ENCODE measurements at places on chromosomes 6 and 20.

- DNase-seq = no peak
Observed at GRCh38 chr6:156822747-156823206, 45.6 kb downstream of the ARID1B start.

DNA sequence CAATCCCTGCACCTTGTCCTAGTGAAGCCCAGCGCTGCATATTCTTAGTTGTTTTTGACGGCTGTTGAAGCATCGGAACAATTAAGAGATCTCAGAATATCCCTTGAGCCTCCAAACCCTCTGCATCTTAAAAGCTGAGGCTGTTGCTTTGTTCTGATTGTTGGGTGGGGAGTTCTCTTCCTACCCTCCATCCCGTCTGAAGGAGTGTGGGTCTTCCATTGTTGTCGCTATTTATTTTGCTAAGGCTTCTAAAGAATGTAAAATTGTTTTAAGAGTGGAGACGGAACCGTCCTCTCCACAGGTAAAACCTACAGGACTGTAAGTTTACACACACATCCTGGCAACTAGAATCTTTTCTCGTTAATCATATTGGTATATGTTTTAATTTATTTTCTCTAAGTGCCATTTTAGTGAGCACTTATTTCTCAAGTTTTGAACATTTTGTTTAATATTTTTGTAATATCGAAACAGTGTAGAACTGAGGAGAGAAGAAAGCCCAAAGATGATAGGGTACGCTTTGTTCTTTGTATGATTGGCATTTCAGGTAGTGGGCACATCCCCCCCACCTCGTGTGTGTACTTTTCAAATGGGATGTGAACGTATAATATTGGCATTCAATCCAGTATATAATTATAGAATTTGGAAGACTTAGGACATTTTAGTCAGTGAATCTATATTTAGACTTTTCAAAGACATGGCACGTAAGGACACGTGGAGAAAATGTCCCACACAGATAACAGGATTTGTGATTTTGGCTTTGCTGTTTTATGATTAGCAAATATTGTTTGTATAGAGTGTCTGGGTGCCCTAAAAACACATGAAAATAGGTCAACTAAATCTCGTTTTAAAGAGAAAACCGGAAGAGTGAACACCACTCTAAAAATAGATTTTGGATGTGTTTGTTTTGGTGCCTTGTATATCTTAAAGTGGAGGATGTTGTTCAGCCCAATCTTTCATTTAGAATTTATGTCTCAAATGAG lies 1.3 kb downstream of the RNF146 start:
- no peak for DNase-seq

DNA sequence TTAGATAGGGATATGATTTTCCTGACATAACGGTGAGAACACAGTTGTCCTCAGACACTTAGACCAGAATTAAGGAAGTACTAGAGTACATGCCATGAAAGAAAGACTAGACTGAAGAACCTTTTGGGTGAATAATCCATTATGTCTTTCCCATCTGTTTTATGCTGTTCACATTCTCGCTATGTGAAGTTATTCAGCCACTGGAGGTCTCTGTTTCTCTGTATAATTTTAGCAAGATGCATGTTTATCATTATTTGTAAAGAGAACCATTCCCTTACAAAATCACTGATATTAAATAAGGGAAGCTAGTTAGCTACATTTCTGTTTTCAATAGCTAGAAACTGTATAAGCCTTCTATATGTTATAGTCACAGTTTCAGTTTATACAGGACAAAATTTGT lies 391.9 kb downstream of the CD109 start:
- DNase-seq = no peak

GRCh38 chr6:146859795-146860495 lies 261.2 kb downstream of the ADGB start:
- no peak for DNase-seq

- DNase-seq = no peak
Observed at GRCh38 chr20:13567663-13568062, 71.1 kb downstream of the TASP1 start.

DNA sequence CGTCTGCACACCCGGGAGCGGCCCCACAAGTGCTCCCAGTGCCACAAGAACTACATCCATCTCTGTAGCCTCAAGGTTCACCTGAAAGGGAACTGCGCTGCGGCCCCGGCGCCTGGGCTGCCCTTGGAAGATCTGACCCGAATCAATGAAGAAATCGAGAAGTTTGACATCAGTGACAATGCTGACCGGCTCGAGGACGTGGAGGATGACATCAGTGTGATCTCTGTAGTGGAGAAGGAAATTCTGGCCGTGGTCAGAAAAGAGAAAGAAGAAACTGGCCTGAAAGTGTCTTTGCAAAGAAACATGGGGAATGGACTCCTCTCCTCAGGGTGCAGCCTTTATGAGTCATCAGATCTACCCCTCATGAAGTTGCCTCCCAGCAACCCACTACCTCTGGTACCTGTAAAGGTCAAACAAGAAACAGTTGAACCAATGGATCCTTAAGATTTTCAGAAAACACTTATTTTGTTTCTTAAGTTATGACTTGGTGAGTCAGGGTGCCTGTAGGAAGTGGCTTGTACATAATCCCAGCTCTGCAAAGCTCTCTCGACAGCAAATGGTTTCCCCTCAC lies 21.0 kb downstream of the PRDM1 start:
- no peak for DNase-seq

DNA sequence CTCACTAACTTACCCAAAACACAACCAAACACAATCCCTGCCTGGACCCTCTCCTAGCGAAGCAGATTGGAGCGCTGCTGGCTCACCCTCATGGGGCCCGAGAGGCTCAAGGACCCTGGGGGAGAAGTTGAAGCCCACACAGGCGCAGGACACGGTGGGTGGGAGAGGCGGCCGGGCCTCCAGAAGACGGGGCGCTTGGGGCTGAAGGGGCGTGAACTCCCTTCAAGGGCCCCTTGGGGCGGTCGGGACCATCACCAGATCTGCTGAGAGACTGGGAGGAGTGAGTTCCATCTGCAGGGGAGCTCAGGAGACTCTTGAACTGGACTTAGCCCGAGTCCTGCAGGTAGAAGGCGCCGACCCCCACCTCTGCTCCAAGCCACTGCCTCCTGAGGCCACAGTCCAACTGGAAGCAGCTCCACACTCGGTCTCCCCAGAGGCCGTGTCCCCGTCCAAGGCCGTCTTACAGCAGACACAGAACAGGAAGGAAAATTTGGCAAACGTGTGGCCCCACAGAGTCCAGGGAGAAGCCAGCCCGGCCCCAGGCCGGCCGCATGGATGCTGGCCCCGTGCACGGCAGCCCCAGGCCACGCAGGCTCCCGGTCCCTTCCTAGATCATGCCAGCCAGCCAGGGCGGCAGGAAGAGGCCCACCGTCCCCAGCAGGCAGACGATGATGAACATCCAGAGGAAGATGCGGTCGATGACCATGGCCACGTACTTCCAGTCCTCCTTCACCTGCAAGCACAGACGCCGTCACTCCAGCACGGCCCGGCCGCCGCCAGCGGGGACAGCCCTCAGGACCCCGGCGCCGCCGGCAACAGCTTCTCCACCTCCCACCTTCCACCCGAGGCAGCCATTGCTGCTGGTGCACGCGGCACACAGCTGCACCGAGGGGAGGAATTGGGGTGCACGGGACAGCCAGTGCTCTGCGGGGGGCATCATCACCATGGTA lies 14.7 kb downstream of the CHRNA4 start:
- DNase-seq = no peak

DNA sequence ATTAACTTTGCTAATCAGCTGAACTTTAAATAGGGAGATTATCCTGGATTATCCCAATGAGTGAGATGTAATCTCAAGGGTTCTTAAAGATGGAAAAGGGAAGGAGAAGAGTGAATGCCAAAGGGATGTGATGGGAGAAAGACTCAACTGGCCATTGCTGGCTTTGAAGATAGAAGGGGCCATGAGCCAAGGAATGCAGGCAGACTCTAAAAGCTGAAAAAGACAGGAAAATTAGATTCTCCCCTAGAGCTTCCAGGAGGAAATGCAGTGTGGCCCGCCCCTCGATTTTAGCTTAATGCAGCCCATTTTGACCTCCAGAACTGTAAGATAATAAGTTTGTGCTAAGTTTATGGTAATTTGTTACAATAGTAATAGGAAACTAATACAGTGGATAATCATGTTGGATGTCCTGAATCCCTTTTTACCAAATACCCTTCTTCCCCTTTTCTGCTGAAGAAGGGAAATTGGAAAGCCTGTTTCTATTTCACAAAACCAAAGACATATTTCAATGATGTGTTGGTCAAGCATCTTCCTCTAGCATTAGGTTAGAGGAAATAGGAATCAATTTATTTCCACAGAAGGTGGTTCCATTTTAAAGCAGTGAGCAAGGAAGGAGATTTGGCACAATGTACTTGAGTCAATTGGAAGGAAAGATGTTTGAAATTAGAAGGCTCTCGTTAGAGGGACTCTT lies 3.3 kb upstream of the HDDC2 start:
- no peak for DNase-seq

DNA sequence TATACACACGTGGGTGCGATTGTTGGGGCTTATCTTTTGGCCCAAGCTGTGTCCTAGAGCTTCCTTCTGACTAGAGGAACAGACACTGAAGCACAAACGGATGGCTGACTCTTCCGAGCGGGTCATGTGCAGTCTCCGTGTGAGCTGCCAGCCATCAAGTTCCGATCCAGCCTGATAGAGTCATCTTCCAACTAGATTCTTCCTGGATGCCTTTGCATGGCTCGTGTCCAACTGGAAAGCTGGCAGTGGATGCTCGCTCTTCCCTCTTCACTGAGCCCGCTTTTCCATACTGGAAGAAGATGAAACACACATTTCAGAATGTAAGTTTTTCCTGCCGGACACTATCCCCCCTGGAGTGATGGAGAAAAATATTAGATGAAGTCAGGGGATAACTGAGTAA lies 148.1 kb downstream of the SCML4 start:
- DNase-seq = no peak

DNA sequence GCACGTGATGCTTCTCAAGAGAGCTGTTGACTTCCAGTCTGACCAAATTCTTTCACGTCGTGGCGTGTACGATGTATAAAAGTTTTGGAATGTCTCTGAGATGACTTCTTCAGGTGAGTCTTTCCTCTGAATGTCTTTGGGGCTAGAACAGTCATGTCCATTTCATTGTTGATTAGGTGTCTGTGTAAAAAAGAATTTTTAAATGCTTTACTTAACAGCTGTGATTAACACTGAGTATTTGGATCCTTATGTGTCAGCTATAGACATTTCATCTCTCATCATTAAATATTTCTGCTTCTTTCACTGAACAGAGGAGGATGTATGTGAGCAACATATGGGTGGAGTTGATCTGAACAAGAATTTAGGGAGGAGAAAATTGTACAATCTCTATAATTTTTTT lies 29.3 kb upstream of the KIF13A start:
- no peak for DNase-seq

DNA sequence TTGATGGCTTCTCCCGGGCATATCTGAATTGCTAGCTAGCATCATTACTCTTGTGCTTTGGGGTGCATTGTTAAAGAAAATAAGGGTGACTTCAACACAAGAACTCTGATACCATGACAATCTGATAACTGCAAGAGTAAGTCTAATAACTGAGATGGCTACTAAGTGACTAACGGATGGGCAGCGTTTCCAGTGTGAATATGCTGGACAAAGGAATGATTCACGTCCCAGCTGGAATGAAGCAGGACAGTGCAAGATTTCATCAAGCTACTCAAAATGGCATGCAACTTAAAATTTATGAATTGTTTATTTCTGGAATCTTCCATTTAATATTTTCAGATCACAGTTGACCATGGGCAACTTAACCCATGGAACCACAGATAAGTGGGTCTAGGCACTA lies 31.7 kb downstream of the MOXD1 start:
- no peak for DNase-seq

DNA sequence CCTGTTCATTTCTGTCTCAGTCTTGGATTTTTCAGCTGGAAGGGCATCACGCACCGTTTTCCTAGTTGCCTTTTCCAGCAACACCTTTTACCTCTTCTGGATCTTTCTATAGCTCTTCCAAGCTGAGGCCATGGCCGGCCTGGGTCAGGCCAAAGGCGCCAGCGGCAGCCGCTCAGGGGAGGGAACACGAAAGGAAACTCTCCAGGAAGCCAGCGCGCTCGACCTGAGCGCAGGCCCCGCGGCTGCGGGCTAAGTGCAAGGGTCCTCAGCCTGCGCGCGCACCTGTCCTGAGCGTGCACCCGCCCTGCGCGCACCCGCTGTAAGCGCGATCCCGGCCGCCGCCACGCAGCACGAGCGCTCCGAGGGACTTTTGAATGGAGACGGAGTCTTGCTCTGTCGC lies 43.8 kb upstream of the TMEM181 start:
- DNase-seq = no peak

DNA sequence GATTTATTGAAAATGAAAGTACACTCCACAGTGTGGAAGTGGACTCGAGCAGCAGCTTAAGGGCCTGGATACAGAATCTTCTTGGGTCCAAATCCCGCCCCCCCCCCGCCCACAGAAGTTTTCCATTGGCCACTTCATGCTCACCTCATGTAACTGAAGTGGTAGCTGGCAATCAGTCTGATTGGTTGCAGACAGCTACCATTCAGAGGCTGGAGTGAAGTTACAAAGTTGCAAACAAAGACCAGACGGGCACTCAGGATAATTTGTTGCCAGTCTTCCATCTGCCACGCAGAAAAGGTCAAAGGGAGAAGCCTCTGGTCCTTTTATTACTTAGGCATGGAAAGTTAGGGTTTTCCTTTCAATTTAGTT lies 25.8 kb upstream of the FABP7 start:
- DNase-seq = no peak

DNA sequence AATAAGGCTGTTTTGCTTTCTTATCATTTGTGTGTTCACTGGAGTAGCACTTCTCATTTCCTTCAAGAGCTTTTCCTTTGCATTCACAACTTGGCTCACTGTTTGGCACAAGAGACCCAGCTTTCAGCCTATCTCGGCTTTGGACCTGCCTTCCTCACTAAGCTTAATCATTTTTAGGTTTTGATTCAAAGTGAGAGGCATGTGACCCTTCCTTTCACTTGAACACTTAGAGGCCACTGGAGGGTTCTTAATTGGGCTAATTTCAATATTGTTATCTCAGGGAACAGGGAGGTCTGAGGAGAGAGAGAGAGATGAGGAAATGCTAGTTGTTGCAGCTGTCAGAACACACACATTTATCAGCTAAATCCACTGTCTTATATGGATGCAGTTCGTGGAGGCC lies 82.9 kb upstream of the SCAF8 start:
- no peak for DNase-seq

- DNase-seq = no peak
Observed at GRCh38 chr6:41673704-41674000, 35.4 kb downstream of the MDFI start.

GRCh38 chr20:40335901-40336351 lies 353.1 kb downstream of the MAFB start:
- DNase-seq = no peak

GRCh38 chr6:81981812-81982211 lies 229.3 kb upstream of the TENT5A start:
- no peak for DNase-seq

DNA sequence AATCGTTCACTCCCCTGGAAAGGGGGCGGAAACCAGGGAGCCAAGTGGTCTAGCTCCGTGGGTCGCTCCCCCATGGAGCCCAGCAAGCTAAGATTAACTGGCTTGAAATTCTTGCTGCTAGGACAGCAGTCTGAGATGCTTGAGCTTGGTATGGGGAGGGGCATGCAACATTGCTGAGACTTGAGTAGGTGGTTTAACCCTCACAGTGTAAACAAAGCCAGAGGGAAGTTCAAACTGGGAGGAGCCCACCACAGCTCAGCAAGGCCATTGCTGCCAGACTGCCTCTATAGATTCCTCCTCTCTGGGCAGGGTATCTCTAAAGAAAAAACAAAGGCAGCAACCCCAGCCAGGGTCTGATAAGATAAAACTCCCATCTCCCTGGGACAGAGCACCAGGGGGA lies 43.2 kb downstream of the COL21A1 start:
- DNase-seq = no peak

Measured in NCI-H1694 (cell line).